Tibial nerve (tissue), 4 donors: ENCODE measurements at places on chromosomes 1 and 21. TPM values are rescaled to one million over a fixed set of nuclear protein-coding genes. Genes with fewer than 3 reads are reported as not detected.

ATP1B1 gene
- 18.2 TPM for total RNA-seq

S100A2 gene
- total RNA-seq = 4.2 TPM

DNAJC6 gene
- 17.5 TPM for total RNA-seq

NTMT2 gene
- total RNA-seq = not detected

PLA2G2F gene
- not detected for total RNA-seq

PRMT6 gene
- 14.4 TPM for total RNA-seq

DENND2C gene
- total RNA-seq = 2.4 TPM

GRCh38 chr21:45256021-45256911 lies 31.4 kb downstream of the POFUT2 start:
- no peak for DNase-seq
- no peak overlapping the region for H3K4me3 ChIP-seq
- no peaks in the 10 kb centered on the region for H3K4me1 ChIP-seq
- no peaks in the 10 kb centered on the region for H3K27me3 ChIP-seq
- no peak overlapping the region for H3K27ac ChIP-seq

- no peak overlapping the region for H3K4me3 ChIP-seq
- no peaks in the 10 kb centered on the region for H3K4me1 ChIP-seq
- H3K36me3 ChIP-seq = no peaks in the 10 kb centered on the region
- peak; percentile 85 for DNase-seq
- H3K27ac ChIP-seq = no peak overlapping the region
- no peaks in the 10 kb centered on the region for H3K27me3 ChIP-seq
These were observed 14.1 kb downstream of the AZIN2 start for GRCh38 chr1:33094971-33095604.

DNA sequence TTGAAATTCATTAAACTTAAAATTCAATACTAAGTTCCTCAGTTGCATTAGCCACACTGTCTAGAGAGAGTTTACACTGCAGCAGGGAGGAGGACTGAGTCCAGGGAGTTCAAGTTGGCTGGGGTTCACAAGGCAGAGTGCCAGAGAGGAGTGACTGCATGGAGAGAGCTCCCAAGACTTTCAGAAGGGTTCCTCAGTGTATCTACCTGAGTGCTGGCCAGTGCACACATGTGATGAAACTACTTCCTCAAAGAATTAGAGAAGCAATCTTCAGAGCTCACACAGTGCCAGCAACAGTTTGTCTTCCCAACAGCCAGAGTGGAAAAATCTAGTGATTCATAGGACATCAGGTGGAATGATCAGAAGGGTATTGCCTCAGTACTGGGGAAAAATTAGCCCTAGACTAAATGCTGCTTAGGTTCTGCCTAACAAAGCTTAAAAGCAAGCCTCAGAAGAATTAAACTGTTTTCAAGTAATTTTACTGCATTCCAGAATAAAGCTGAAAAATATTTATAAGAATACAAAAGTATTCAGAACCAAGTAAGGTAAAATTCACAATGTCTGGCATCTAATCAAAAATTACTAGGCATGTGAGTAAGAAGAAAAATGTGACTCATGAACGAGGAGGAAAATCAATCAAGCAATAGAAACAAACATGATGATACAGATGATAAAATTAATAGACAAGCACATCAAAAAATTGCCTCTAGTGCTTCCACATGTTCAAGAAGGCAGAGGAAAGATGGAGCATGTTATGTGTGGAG lies 10.4 kb upstream of the WNT3A start:
- H3K27ac ChIP-seq = no peak overlapping the region
- DNase-seq = no peak
- no peaks in the 10 kb centered on the region for H3K4me1 ChIP-seq
- no peak overlapping the region for H3K4me3 ChIP-seq

DNA sequence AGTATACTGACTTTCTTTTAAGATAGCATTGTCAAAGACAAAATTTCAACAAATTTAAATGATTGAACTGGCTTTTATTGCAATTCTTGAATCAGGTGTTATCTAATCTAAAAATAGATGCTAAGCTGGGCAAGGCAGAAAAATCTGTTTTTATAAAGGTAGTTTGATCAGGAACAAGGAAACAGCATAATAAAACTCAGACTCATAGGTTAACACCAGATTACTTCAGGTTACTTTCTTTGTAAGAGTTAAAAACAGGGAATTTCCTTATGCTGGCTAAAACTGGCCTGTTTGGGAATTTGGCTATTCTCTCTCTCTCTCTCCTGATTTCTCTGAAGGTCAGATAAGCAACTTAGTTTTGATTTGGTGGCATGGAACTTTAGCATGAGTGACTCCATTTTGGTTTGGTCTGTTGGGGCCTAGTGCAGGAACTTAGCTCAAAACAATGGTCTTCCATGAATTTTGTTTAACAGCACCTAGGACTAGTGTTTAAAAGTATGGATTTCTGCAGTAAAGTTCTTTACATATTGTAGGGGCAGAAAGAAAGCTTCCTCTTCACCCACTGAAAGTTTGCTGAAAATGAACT lies 24.2 kb upstream of the IVNS1ABP start:
- H3K4me3 ChIP-seq = no peak overlapping the region
- no peaks in the 10 kb centered on the region for H3K27me3 ChIP-seq
- H3K36me3 ChIP-seq = no peaks in the 10 kb centered on the region

DNA sequence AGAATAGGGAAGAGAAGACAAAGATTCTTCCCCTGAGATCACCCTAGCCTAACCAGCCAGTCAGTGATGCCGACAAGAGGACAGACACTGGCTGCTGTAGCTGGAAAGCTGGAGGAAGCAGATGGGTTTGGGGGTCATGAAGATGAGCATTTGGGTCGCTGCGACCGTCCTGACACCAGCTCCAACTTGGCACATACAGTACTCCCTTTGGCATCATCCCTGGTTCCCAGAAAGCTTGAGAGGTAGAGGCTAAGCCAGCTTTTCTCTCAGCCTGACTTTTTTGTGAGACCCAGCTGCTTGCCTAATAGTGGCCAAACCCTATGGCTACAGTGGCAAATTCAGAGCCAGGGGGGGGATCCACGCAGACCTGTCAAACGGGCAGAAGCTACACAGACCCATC lies 43.0 kb upstream of the IKBKE start:
- no peaks in the 10 kb centered on the region for H3K27me3 ChIP-seq
- H3K4me1 ChIP-seq = no peaks in the 10 kb centered on the region
- no peak overlapping the region for H3K27ac ChIP-seq
- H3K4me3 ChIP-seq = no peak overlapping the region

DNA sequence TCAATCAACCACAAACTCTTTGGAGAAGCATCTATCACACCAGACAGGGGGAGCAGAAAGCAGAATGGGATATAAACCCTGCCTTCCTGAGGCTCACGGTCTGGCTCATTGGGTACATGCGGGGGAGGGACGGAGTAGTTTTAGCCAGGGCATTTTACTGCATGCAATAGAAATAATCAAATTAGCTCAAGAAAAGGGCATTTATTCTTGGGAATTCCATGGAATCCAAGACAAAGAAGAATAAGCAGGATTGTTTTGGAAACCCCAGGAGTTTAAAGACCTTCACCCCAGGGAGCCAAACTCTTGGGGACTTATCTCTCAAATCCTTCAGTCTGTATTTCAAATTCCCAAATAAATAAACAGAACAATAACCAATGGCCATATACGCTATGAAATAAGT lies 5.2 kb upstream of the KAZN start:
- peaks cover 30% of the 10 kb centered on the region for H3K27me3 ChIP-seq
- H3K4me1 ChIP-seq = peaks cover 8% of the 10 kb centered on the region
- H3K27ac ChIP-seq = no peak overlapping the region
- no peaks in the 10 kb centered on the region for H3K36me3 ChIP-seq
- no peak for DNase-seq

DNA sequence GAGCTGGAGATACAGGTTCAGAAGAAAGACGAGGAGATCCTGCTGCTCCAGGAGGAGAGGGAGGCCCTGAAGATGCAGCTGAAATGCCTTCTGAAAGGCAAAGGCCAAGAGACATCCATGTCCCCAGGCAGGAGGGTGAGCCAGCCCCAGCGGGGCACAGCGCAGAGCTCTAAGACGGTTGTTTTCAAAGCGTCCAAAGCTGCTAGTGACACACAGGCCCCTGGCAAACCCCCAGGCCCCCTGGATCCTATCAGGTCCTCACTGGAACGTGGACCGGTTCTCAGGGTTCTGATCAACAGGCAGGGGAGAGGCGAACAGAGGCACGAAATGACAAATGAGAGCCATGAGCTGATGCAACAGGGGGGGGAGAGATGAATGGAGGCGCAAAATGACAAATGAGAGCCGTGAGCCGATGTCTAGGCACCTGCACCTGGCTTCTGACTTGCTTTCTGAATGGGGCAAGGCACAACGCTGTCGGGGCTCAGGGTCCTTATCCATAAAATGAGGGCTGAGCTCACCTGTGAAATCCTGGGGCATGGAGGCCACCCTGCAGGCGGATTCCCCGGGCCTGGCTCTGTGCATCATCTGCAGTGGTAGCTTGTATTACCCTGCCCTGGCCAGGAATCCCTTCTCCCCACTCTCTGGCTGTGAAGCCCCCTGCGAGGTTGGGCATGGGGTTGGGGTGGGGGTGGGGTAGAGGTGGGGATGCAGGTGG lies 9.2 kb downstream of the CCDC27 start:
- no peak overlapping the region for H3K27ac ChIP-seq
- no peaks in the 10 kb centered on the region for H3K36me3 ChIP-seq
- DNase-seq = no peak

GRCh38 chr1:56547473-56547872 lies 31.9 kb downstream of the PLPP3 start:
- no peaks in the 10 kb centered on the region for H3K4me1 ChIP-seq
- no peaks in the 10 kb centered on the region for H3K27me3 ChIP-seq
- no peaks in the 10 kb centered on the region for H3K36me3 ChIP-seq
- H3K4me3 ChIP-seq = no peak overlapping the region
- H3K27ac ChIP-seq = no peak overlapping the region

DNA sequence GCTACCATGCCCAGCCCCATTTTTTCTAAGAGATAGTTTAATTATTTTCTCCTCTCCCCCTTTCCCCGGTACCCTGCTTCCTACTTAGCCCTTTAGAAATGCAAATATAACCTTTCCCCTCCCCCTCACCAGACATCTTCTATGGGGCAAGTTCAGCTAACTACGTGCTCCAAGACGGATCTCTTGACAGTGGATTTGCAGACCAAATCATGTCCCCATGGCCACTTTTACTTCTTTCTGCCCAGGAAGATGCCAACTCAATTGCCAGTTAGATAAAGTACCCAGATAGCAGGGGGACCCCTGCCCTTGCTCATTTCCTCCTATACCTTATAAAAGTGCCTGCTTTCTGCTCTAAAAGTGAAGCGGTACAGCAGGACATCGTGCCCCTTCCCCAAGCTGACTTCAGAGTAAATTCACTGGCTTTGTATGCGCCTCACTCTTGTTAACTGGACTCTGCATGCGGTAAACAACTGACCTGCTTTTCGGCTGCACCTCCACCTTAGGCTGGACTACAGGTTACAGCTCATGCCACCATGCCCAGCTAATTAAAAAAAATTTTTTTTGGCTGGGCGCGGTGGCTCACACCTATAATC lies 7.4 kb downstream of the DNAJC11 start:
- H3K36me3 ChIP-seq = no peaks in the 10 kb centered on the region
- no peaks in the 10 kb centered on the region for H3K4me1 ChIP-seq
- no peak for DNase-seq
- H3K4me3 ChIP-seq = no peak overlapping the region
- no peak overlapping the region for H3K27ac ChIP-seq

- no peaks in the 10 kb centered on the region for H3K27me3 ChIP-seq
- H3K4me3 ChIP-seq = no peak overlapping the region
- H3K4me1 ChIP-seq = no peaks in the 10 kb centered on the region
- no peak overlapping the region for H3K27ac ChIP-seq
- H3K36me3 ChIP-seq = no peaks in the 10 kb centered on the region
These were observed 38.0 kb downstream of the RASSF5 start for GRCh38 chr1:206545351-206545750.

GRCh38 chr1:225544263-225544662 lies 108.7 kb downstream of the ENAH start:
- H3K36me3 ChIP-seq = no peaks in the 10 kb centered on the region
- no peaks in the 10 kb centered on the region for H3K27me3 ChIP-seq
- H3K4me3 ChIP-seq = no peak overlapping the region
- H3K27ac ChIP-seq = no peak overlapping the region

DNA sequence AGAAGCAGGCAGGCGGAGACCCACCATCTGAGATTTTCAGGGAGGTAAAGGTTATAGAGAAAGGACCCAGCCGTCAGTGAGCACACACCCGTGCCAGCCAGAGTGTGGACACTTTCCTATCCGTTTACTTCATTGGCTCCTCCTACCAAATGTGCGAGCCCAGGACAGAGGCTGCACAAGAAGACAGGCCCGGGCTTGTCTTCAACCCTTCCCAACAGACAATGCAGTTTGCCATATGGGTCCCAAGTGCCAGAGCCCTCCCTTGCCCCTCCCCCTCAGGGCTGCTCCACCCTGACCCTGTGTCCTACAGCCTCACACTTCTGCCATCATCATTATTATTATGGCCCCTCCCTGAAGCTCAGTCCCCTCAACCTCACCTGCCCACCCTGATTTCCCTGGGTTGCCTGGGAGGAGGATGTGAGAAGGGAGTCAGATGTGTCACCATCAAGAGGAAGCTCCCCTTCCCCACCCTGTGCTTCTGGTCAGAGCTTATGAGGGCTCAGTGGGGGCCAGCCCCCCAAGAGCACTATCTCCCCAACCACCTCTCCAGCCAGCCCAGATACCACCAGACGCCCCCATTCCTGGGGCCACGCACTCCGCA lies 9.4 kb downstream of the LAPTM5 start:
- H3K27ac ChIP-seq = no peak overlapping the region
- DNase-seq = no peak
- no peaks in the 10 kb centered on the region for H3K27me3 ChIP-seq

DNA sequence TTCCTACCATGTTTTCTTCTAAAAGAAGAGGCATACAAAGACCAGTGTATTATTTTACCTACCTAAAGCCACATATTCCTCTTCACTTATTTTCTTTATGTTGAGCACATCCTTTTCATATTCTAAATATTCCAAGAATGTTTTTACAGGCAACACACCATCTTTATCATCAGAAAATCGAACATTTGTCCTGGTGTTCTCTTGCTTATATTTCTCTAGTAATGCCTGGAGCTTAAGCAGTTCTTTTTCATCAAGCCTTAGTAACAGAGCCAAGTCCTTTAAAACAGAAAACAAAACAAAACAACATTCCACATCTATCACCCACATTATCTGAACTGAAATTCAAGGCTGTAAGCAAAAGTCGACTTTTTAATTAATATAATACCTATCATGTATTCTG lies 88.7 kb downstream of the IARS2 start:
- DNase-seq = no peak
- H3K27ac ChIP-seq = no peak overlapping the region
- no peaks in the 10 kb centered on the region for H3K36me3 ChIP-seq
- no peak overlapping the region for H3K4me3 ChIP-seq
- no peaks in the 10 kb centered on the region for H3K27me3 ChIP-seq

DNA sequence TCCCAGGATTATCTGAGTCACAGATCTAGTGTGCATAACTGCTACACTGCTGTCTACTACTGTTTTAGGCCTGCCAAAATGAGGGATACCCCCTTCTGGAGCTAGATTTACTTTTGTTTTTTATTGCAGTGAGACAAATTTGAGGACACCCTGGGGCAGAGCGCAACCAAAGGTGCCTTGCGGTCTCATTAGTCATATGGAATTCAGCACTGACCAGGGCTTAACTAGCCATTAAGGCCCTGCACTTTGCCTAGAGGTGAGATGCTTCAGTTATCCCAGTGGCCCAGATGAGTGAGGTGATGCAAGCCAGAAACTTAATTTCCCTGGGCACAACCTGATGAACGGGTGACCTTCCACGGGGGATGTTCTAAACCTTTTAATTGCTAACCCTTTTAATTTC lies 998 bp upstream of the SPAG17 start:
- DNase-seq = no peak
- no peaks in the 10 kb centered on the region for H3K36me3 ChIP-seq
- no peak overlapping the region for H3K27ac ChIP-seq
- H3K4me1 ChIP-seq = no peaks in the 10 kb centered on the region

- H3K4me1 ChIP-seq = no peaks in the 10 kb centered on the region
- no peaks in the 10 kb centered on the region for H3K36me3 ChIP-seq
- no peak for DNase-seq
These were observed 998 bp upstream of the TTC34 start for GRCh38 chr1:2802421-2802961.
